ENCODE measurements at places on chromosomes 16 and 17.

DNA sequence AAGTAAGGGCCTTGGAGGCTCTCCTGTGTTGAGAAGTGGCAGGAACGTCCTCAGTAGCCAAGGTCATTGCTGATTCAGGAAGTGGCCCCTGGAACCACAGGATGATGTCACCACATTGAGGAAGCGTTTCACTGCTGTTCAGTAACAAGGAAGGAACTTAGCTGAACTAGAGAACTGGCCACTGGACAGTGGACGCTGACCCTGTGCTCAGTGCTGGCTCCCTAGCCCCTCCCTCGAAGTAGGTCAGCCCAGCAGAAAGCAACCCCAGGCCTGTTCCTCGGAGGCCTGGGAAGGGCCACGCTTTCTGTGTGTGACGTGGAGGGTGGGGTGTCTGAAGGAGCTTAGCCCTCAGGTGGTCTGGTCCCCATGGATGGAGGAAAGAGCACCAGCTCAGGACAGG lies 58.3 kb downstream of the B9D1 start:
- peak; percentile 42 for DNase-seq

GRCh38 chr17:82553210-82553930 lies 33.8 kb downstream of the FOXK2 start:
- no peak for DNase-seq

- DNase-seq, result no peak
Measured at GRCh38 chr17:43614561-43614960, 47.2 kb downstream of the MEOX1 start.

GRCh38 chr17:55820675-55821074 lies 69.8 kb downstream of the PCTP start:
- no peak for DNase-seq

- peak; percentile 78 for DNase-seq
Measured at GRCh38 chr16:87895641-87896141, 26.4 kb upstream of the SLC7A5 start.

GRCh38 chr16:50721549-50722404 lies 20.1 kb upstream of the CYLD start:
- no peak for DNase-seq

DNA sequence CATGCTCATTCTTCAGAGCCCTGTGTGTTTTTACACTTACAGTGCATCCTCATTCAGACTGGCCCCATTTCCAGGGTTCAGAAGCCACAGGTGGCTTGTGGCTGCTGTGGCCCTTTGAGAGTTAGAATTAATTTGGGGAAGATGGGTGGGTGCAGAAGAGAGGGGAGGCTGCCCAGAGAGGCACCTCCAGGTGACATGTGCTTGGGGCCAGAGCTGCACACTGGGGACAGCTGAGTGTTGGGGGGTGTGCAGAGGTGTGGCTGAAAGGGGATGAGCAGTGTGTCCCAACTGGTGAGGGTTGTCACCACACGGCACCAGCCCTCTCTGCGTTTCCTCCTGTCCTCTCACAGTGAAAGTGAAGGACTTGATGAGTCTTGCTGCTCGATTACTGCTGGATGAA lies 6.9 kb upstream of the EIF1 start:
- DNase-seq, result no peak

- DNase-seq, result no peak
Measured at GRCh38 chr17:81127133-81127455, 38.2 kb upstream of the PVALEF start.

DNA sequence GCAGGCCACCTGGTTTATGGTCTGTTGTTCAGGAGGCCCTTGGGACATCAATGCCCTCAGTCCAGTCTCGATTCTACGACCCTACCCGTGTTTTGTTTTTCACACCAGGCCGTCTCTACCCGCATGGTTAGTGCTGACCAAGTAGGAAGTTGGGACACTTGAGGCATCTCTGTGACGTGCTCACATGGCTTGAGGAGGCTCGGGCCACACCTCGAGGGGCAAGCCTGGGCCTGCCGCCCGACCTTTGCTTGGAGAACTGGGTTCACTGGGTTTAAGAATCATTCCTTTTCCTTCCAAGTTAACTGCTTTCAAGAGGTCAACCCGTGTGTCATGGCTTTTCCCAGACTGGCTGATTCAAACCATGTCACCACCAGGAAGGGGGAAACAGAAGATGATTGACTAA lies 86.8 kb downstream of the CMIP start:
- no peak for DNase-seq

GRCh38 chr17:29068818-29069217 lies 25.9 kb downstream of the PIPOX start:
- no peak for DNase-seq

GRCh38 chr16:73161977-73162376 lies 114.0 kb upstream of the ZFHX3 start:
- DNase-seq, result no peak

GRCh38 chr17:16477255-16477654 lies 14.7 kb downstream of the LRRC75A start:
- peak; percentile 95 for DNase-seq

- no peak for DNase-seq
Measured at GRCh38 chr17:38421871-38422827, 6.1 kb upstream of the ARHGAP23 start.

DNA sequence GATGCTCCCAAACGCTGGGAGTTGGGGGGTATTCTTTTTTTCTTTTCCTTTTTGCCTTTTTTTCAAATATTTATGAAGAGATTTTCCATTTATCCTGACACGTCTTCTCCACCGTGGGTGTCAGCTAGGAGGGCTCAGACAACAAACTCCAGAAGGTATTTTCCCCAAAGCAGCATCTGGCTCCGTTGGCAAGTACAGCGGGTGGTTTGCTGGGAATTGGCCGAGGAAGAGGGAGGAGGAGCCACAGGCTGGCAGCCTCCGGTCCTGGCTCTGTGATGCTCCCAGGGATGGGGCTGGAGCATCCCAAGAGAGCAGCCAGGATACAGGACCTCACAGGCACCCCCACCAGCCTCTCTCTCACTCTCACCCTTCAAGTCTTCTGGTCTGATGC lies 10.9 kb upstream of the CACNG4 start:
- DNase-seq, result no peak

DNA sequence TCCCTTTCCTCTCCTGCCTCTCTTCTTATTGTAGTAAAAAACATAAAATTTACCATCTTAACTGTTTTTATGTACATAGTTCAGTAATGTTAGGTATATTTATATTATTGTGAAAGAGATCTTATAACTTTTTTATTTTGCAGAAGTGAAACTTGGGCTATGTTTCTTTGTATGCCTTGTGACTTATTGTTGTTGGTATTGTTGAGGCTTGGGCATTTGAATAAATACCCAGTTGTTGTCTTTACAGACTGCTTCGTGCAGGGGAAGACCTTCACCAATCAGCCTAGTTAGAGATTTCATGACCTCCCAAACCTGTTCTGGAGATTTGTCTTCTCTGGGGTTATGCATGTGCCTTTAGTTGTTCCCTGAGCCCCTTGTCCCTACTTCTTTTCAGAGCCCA lies 31.9 kb downstream of the REXO5 start:
- DNase-seq, result no peak

GRCh38 chr17:47957591-47958490 lies at the start of gene PRR15L:
Gene PRR15L, minus strand, starts transcription at chr17:47957883. Its CDS starts 4,649 bp downstream, at chr17:47953234.
- no peak for DNase-seq

GRCh38 chr16:72972878-72973571 lies 74.9 kb downstream of the ZFHX3 start:
- DNase-seq, result no peak

- no peak for DNase-seq
Measured at GRCh38 chr16:88020516-88020885, 69.3 kb downstream of the BANP start.

DNA sequence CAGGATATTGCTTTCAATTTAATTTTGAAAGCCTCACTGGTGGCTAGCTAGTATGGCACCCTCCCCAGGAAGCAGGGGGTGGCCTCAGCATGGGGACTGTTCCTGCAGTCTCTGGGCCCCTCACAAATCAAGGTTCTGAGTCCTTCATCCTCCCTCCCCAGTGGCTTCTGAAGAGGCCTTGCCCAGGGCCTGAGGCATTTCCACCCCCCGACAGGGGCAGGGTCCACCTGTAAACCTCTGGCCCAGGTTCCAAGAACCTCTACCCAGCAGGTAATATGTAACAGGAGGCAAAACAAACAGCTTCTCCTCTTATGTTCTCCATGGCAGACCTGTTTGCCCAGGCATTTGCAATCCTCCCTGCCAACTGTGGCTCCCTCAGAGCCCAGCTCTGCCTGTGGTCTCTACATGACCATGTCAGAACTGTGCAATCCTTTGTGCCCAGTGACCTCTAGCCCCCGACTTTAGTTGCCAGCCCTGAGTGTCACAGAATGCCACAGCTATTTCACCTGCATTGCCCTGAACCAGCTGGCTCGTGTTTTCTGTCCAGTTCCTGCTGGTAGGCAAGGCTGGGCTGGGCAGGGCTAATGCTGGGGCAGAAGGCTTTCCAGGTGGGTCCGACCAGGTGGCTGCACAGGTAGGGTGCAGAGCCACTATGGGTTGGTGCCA lies 14.3 kb downstream of the ACSF2 start:
- no peak for DNase-seq

GRCh38 chr16:53052519-53053501 lies at the start of gene CHD9NB:
Gene CHD9NB, minus strand, starts transcription at chr16:53052897. Its CDS starts 8,739 bp downstream, at chr16:53044158.
- peak; percentile 78 for DNase-seq

- no peak for DNase-seq
Measured at GRCh38 chr16:49465661-49466528, 92.3 kb downstream of the C16orf78 start.

GRCh38 chr16:1390239-1390779 lies 24.2 kb downstream of the UNKL start:
- no peak for DNase-seq

- no peak for DNase-seq
Measured at GRCh38 chr17:79984877-79985276, 50.8 kb downstream of the TBC1D16 start.

GRCh38 chr17:81523402-81524038 lies 4.7 kb upstream of the FSCN2 start:
- peak; percentile 38 for DNase-seq

DNA sequence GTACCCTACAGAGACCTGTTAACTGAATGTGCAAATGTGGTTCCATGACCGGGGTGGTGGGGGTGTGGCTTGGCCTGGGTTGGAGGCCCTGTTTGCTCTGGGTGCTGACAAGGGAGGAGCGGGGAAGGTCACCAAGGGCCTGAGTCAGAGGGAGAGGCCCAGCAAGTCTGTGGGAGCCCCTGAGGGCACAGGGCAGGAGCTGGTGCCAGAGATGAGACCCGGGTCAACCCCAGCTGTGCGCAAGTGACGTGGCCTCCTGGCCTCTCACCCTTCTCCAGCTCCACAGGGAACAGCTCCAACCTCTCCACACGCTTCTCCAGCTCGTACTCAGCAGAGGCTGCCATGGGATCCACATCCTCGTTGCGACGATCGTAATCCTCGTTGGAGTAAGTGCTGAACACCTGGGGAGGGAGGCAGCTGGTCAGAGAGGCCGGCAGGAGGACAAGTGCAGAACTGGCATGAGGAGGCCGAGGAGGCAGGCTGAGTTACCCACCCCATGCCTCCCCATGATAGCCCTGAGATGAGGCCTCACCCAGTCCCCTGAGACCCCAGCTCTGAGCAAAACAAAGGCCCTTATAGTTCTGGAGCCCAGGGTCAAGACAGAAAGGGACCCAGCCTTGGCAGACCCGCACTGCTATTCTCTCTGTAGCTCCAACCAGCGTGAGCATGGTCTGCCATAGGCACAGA lies 5.5 kb downstream of the PPP1R9B start:
- no peak for DNase-seq

DNA sequence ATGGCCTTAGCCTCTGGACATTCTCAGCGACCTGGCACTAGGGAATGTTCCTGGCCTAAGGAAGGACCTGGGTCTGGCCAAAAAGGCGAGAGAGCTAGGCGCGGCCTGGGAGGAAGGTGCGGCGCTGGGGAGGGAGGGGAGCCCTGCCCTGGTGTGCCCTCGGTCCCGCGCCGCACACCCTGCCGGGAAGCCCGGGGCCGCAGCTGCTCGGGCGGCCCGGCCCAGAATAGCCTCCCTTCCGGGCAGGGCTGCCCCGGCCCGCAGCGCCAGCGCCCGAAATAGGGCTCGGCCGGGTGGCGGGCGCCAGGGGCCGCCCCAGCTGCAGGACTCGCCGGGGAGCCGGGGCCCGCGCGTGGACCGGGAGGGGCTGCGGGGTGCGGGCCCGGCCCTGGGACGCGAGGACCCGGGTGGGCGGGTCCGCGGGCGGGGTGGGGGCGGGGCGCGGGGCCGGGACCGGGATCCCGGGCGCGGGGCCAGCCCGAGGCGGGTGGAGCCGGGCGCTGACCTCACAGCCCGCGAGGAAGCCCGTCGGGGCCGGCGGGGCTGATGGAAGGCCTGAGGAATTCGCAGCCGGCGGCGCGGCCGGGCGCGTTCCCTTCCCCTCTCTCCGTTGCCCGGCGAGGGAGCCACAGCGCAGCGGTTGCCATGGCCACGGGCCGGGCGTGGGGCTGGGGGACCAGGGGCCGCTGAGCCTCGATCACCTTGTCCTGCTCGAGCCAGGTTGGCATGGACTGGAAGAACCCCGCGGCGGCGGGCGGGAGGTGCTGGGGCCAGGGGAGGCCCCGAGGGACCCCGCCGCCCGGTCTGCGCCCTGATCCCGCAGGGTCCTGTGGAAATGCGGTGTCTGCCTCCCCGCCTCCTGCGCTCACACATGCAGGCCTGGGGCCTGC lies 18.1 kb downstream of the SOCS3 start:
- DNase-seq, result peak; percentile 86

GRCh38 chr17:1733759-1734158 lies 8.9 kb upstream of the SERPINF2 start:
- DNase-seq, result no peak

DNA sequence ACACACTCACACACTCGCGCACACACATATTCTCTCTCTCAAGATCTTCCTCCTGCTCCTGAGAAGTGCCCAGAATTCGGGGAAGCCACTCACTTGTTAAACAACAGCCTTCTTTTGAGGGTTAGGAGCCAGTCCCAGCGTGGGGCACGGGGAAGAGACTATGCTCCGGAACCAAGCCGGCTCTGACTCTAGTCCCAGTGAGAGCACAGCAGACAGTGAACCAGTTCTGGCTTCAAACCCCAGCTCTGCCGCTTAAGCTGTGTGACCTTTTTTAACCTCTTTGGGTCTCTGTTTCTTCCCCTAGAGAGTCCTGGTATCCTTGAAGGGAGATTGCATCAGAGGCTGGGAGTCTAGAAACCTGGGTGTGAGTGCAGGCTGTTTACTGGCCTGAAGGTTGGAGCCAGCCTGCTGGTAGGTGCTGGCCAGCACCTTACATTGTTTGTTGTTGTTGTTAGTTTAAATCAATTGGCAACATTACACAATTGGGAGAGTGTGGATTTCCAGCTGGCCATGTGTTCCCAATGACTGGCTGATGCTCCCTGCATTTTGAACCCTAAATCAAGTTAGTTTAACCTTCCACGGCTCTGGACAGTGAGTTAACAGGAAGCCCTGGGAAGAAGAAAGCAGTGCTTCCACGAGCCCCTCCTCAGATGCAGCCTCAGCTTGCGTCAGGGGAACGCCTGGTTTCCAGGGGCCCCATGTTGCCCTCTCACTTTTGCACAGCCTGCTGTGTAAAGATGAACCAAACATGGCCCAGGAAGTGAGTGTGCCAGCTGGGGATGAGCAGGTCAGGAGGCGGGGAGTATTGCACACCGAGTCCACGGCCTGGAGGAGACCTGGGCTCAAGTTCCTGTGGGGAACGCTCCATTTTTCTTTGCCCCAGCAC lies 71.5 kb downstream of the GAS7 start:
- DNase-seq, result peak; percentile 36

GRCh38 chr17:36939802-36940312 lies 2.6 kb downstream of the LHX1 start:
- no peak for DNase-seq

GRCh38 chr17:3914312-3914670 lies 2.0 kb downstream of the P2RX1 start:
- DNase-seq, result no peak

Data from fibroblast of skin of back (primary cell).